ENCODE measurements at places on chromosomes 2 and 18.

DNA sequence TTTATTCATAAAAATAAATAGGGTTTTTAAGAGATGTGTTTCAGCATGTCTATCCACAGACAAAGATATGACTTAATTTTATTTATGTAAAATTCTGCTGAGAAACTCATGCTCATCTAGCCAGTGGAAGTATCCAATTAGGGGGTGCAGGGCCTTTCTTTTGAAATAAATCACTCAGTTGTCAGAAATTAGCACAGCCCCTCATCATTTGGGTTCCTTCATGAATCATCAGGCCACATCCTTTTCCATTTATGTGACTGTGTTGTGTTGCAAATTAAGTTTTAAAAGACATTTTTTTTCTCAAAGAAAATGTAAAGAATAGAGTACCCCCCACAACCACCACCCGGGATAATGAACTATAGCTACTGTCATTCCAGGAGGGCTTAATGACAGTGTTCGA lies 185.8 kb downstream of the NRP2 start:
- no peak for DNase-seq

DNA sequence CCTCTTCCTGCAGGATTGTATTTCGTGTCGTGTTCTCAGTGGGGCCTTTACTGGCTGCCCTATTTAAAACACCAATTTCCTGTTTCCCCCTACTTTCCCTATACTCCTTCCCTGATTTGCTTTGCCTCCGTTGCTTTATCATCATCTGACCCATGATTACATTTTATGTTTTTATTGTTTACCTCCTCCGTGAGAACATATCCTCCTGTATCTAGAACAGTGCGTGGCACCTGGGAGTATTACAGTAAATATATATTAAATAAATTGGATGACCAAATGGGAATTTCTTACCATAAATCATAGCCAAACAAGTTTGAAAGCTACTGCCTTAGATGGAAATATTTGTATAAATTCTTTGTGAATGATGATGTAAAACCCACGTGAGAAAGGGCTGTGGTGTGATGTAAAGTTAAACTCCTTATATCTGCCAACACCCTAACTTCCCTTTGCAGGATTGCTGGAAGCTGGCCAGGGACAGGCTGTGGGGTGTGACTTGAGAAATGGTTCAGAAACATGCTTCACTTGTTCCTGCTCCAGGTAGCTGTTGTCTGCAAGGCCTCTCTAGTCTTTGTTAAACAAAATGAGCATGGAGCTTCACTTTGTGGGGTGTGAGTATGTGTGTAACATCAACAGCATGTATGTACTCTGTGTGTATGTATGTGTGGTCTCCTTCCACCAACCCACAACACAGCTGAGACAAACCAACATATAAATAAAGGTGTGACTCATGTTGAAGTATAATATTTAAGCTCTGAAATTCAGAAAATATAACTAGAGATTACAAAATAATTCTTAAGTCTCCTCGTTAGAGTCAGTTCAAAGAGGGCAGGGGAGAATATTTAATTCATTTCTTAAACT lies 40.3 kb downstream of the LHCGR start:
- DNase-seq: no peak

DNA sequence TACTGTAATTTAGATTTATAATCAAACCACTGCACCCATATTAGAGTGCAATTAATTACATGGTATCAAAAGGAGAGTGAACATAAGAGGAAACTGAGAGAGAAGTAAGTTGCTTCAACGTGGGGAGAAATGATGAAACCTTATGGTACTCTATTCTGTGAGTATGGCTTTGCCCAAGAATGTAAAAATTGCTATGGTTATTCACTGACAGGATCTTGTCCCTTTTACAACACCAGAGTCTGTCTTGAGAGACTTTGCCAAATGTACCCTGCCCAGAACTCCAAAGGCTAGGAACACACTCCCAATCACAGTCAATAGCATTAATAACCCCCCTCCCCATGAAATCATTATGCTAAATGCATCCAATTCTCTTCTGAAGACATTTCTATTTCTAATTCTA lies 974.8 kb upstream of the POU3F3 start:
- DNase-seq: no peak

DNA sequence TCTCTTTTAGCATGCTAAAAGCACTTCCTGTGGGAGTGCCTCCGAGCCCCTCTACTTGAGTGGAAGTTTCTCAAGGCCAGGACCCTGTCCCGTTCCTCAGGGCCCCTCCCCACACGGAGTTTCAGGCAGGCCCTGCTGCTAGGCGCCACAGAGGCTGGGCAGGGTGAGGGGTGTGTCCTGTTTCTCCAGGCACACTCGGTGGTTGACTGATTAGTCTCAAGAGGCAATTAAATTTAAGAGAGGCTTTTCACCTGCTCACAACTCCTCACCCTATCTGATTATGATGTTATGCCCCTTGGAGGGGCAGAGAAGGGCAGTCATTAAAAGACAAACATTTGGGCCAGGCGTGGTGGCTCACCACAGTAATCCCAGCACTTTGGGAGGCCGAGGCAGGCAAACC lies 160.8 kb upstream of the HAAO start:
- no peak for DNase-seq

DNA sequence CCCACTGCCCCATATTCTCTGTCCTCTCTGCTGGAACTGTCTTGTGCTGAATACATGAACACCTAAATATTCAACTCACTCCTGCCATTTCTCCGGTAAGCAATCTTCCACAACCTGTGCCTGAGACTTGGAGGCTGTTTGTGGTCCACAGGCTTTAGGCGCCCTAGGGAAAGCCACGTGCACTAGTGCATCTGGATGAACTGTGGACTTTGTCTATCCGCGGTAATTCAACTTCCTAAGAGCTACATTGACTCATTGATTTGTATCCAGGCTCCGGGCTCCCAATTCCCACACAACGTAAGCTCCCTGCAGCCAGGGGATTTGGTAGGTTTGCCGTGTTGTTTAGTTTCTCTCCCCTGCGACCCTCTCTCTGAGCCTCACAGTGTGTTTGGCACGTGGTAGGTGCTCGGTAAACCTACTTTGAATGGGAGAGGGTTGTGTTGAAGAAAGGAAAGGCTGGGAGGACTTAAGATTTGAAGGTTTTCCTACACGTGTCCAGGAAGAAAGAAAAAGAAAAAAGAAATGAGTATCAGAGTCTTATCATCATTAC lies 718.2 kb downstream of the DPP10 start:
- no peak for DNase-seq

DNA sequence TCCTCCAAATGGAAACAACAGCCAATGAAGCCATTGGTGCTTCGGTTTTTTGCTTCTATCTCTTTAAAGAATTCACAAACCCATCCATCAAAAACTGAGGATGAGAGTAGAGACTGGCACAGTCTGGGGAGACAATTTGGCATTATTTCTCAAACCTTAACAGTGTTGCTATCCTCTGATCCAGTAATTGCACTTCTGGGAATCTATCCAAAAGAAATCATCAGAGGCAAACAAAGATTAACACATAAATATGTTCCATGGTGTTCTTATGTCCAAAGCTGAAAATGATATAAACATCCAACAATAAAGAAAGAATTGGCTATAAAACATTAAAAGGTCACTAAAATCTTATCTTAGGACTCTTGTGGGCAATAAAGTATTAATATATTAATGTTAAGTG lies 35.1 kb downstream of the REEP1 start:
- DNase-seq: no peak

GRCh38 chr18:79856119-79857007 lies 58.6 kb downstream of the KCNG2 start:
- no peak for DNase-seq

DNA sequence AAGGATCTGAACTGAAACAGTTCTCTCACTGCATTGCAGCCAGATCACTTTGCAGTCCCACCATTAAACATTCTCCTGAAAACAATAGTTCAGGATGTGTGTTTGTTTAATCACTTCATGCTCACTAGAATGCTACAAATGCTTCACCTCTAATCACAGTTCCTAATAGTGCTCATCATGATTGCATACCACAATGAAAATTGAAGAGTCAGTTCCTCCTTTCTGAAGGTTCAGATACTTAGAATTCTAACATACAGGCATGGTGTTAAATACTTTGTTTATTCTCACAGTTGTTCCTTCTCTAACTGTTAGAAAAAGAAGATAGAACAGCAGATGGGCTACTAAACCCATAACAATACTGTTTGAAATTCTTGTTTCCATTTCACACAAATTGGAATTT lies 622.3 kb upstream of the ACVR2A start:
- no peak for DNase-seq

GRCh38 chr2:230861552-230862255 lies 3.0 kb upstream of the ITM2C start:
- no peak for DNase-seq

DNA sequence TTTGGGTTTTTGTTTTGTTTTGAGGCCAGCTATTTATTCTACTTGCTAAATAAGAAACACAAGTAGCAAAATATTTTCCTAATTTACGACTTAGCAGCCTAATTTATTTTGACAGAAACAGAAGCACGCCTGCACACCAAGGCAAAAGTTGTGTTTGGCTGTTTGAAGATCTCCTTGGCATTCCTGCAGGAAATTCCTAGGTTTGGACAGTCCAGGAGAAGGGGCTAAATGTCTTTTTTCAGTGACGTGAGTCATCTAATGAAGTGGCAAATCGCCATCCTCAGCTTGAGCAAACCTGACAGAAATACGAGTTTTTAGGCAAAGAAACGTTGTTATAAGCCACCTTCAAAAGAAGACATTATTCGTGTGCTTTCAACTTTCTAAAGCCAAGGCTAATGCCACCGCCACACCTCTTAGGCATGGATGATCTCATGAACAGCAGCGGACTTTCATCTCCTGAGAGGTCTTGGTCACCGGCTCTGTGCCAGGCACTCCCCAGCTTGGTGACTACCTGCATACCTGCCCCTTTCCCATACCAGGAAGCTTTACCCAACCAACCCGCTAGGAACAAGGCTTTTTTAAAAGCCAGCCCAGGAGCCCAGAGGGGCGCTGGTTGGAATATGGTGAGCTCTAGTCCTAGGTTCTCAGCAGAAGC lies 30.9 kb downstream of the STK39 start:
- no peak for DNase-seq

DNA sequence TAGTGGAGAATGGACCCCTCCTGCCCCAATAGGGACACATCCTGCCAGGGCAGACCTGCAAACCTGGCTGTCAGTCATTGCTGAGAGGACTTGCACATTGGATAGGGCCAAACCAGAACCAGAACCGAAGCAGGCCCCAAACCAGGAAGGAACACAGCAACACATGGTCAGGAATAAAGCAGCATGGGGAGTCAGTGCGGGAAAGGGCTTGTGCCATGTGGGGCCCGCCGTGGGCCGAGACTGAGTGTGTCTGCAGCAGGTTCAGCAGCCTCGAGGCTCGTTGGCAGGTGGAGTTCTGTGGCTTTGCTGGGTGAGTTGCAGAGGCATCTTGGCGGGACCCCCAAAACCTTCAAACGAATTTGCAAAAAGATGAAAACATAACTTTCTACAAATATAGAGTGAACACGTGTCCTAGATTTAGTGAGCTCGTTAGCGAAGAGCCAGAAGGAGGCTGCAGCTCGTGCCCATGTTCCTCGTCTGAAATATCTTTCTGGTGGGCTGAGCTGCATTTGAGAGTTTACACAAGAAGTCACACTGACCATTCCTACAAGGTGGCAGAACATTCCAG lies 44.9 kb upstream of the LDLRAD4 start:
- DNase-seq: no peak

DNA sequence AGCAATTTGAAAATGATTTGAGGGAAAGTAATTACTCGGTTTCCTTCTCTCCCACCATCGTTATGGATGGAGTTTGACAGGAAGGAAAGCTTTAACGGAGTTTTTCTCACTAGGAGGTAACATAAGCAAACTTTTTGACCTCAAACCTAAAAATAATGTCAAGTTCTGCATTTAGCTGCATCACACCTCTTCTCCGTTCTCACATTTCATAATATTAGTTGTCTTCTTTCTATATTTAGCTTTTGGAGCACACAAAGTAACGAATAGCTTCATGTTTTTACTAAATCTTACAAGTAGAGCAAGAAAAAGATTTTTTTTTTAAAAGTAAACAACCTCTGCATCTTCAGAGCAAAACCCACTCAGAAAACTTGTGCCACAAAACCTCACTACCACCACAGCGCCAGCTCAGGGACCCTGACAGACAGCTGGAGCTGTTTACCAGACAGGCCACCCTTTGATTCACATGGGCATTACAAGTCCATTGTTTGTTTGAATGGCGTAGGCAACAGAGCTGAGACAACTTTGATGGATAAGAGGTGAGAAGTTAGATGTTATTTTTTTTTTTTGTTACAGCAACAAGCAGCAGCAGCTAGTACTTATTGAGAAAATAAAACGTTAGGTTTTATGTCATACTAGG lies 21.9 kb upstream of the ICOS start:
- no peak for DNase-seq

All from activated effector memory CD4-positive, alpha-beta T cell treated with Interleukin-2 at 50 U/mL for 16 hours (primary cell).